ENCODE measurements at places on chromosomes 5 and 9.

GRCh38 chr9:136759436-136760325 lies 1.6 kb upstream of the LCN8 start:
- no peak for DNase-seq

GRCh38 chr5:139642213-139642612 lies 5.9 kb upstream of the CXXC5 start:
- DNase-seq: no peak

DNA sequence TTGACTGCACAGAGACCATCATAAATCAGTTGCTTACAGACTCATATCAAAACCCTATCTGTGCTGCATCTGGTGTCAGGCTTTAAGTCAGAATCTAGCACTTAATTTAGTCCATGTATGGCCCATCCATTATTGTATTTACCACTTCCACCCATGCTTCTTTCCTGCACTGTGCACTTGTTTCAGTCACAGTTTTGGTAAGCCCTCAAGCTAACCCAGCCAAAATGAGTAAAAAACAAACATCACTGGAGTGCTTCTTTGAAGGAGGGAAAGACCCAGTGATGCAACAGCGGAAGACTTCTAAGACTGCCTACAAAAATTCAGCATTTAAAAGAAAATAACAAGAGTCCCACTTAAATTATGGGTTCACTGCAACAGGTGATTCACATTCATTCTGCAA lies 69.0 kb downstream of the FGF10 start:
- no peak for DNase-seq

DNA sequence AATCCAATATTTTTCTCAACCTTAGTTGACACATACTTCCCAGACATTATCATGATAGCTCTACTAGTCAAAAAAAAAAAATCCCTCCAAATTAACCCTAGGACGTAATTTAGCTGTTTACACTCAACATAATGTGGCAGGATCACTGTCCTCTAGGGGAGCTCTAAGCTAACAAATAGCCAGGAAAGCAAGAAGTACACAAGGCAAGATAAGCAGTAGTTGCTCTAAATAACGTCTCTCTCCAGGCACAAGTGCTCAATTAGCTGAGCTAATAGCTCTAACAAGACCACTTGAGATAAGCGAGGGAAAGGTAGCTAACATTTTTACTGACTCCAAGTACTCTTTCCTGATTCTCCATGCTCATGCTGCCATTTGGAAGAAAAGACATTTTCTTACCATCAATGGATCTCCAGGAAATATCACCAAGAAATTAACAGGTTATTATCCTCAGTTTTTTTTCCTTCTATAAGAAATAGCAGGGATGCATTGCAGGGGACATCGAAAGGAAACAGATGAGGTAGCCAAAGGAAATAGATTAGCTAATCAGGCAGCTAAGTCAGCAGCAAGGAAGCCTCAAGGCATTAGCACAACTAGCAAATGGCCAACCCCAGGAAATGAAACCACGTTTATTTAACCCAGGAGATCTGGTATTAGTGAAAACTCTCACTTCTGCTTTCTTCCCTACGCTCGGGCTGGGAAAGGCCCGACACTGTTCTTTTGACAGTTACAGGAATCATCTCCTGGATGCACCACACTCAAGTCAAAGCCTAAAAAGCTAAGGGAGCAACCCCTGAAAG lies 614.1 kb downstream of the PTPRD start:
- no peak for DNase-seq

GRCh38 chr9:95074632-95075031 lies 242.9 kb downstream of the FANCC start:
- no peak for DNase-seq

DNA sequence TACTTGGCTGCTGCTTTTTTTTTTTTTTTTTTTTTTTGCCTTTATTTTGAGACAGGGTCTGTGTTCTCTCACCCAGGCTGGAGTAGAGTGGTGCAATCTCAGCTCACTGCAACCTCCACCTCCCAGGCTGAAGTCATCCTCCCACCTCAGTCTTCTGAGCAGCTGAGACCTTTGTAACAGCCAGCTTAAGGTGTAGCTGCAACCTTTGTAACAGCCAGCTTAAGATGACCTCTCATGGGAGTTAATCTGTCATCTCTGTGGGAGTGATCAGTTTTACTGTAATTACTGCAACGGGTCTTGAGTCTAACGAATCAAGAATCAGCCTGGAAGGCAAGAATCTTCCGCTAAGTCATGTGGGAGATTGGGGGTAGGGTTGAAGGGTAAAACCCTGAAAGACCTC lies 31.6 kb upstream of the SNX2 start:
- no peak for DNase-seq
